Fibroblast of skin of left biceps (primary cell): ENCODE measurements at places on chromosomes 6 and 20.

GRCh38 chr6:106745197-106745770, 115.9 kb downstream of the QRSL1 start:
- DNase-seq: no peak

DNA sequence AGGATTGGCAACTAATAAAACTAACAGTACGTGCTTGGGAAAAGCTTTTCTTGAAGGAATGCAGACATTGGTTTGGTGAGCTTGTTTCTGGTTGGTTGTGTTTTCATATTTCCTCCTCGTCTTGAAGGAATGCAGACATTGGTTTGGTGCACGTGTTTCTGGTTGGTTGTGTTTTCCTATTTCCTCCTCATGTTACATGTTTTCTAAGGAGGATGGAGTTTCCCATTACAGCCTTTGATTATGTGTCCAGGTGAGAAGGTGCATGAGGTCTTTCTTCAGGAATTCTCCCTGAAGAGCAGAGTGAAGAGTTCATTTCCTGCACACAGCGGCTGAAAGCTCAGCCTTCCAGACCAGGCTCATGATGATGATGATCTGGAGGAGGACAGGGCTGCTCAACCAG, 190.6 kb downstream of the SMOC2 start:
- DNase-seq: no peak

DNA sequence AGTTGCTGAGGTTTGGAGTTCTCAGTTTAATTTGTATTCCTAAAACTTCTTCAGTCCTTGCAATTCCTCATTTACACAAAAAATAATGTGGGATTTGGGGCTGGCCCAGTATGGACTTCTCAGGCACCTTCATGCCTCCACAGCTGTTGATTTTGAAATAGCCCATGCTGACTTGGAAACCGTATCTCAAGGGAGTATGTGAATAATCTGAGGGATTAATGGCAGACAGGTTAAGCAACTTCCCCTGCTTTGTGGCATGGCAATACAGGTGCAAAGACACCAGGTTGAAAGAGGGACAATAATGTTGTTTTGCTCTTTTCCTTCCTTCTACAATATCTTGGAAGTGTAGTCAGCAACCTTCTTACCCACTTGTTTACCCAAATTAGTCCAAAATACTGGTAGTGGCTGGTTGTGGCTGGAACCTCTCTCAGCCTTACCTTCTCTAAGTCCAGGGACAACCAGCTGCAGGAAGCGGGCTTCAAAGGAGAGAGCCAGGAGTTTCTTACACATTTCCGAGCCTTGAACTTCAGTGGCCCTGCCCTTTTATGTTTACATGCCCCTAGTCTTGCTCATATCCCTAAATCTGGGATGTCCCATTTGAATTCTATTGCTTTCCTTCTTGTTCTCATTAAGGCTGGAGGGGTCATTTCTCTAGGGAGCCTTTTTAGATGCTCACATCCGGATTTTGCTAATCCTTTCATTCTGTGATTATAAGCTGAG, 44.1 kb upstream of the ADGRF1 start:
- DNase-seq: no peak

GRCh38 chr6:167588920-167589614, 237.6 kb upstream of the AFDN start:
- DNase-seq: no peak

GRCh38 chr6:151081656-151082055, 158.1 kb upstream of the AKAP12 start:
- DNase-seq: no peak

DNA sequence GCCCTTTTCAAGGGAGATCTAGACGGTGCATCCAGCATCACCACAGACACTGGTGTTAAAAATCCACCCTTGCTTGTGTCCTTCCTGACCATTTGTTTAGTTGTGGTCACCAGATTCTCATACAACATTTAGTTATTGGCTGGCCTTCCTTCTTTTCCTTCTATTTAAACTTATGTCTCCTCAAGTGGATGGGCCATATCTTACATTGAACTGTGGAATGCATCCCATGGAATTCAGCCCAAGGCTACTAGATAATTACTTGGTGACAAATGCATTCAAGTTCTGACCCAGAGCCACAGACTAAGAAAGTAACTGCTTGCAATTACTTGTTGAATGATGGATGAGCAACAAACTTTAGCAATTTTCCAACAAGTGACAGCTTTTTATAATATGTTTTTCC, 198.9 kb upstream of the SSTR4 start:
- no peak for DNase-seq

- no peak for DNase-seq
Observed at GRCh38 chr20:63946986-63947637, 9.1 kb downstream of the UCKL1 start.

DNA sequence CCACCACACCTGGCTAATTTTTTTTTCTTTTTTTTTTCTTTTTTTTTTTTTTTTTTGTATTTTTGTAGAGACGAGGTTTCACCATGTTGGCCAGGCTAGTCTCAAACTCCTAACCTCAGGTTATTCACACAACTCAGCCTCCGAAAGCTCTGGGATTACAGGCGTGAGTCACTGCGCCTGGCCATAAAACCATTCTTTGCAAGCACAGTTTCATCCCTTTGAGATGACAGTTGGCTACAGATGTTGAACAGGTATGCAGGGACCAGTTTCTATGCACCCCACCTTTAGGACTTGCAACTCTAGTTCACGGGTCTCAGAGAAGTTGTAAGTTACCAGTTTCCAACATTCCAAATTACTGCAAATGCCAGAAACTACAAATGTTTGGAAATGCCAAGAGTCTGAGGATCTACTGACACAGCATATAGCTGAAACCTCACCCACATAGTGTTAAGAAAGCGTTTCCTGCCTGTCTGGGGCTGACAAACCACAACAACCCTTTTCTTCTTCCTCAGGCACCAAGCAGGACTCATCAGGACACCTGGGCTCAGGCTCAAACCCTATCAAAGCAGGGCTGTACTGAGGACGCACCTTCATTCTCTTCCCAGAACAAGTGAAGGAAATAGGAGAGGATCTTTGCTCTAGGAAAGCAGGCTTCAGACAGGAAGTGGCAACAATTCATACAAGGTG, 22.9 kb downstream of the ARHGAP18 start:
- DNase-seq: no peak
